ENCODE measurements at places on chromosomes 6 and 20.
A peak's percentile ranks its signal among the peaks of the same experiment; 100 is the strongest.

DNA sequence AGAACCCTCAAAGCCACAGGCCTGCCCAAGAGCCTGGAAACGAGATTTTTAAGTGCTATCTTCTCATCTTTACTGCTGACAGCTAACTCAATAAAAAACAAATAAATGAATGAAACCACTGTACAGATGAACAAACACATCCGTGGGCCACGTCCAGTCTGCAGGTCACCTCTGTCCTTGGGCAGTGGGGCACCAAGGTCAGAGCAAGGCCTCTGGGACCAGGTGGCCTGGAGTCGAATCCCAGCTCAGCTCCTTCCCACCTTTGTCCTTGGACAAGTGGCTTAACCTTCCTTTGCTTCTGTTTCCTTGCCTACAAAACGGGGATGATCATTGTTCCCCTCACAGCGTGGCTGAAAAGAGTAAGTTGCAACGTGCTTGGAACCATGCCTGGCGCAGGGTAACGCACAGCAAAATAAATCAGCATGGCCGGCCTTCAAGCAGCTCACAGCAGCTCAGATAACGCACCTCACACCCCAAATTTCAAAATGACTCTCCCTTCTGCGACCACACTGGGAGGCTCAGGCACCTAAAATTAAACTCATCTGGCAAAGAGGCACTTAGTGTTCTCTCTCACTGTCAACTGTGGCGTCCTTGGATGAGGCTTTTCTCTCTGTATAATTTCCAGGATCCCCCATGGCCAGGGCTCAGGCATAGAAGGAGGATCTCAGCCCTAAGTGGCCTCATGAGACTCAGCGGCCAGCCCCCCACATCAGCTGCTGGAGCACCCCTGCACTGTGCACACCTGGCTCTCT lies 35.7 kb downstream of the RRBP1 start:
- no peak for DNase-seq

- DNase-seq: no peak
Measured at GRCh38 chr6:23246896-23247295, 677.5 kb downstream of the HDGFL1 start.

DNA sequence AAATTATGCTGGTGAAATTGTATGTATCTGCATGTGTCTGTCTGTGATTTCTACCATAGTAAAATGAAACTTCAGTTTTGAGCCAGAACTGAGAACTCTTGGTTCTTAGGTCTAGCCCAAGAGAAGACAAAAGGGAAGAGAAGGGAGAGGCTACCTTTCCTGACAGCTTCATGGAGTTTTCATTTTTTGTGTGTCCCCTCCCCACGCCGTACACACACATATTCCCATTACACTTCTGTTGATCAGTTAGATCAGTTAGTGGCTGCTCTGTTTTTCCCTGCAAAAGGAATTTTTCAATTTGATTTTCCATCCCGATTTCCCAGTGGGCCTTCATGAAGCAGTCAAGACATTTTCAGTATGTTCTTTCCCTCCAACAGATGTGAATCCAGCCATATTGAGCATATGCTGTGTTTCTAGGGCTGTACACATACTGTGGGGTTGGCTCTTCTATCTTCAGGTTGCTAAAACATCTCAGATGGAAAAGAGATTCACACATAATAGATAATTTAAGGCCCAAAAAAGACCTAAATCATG lies 52.5 kb downstream of the HIVEP1 start:
- no peak for DNase-seq

- DNase-seq: no peak
Measured at GRCh38 chr6:134853111-134854055, 96.5 kb downstream of the ALDH8A1 start.

DNA sequence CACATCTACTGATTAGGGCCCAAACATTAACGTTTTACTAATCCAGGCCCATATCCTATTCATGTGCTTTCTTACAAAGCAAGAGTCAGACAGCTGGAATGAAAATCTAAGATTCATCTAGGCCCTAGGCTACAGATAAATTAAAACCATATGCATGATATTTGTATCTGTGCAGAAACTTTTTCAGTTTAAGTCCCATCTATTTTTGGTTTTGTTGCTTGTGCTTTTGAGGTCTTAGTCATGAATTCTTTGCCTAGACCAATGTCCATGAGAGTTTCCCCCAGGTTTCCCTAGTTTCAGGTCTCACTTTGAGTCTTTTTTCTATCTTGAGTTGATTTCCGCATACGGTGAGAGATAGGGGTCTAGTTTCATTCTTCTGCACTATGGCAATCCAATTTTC lies 20.2 kb downstream of the ADNP start:
- DNase-seq: peak; percentile 24

- no peak for DNase-seq
Measured at GRCh38 chr6:74071214-74071613, 375.2 kb downstream of the CD109 start.

- DNase-seq: no peak
Measured at GRCh38 chr20:48026981-48027592, 241.8 kb upstream of the SULF2 start.

DNA sequence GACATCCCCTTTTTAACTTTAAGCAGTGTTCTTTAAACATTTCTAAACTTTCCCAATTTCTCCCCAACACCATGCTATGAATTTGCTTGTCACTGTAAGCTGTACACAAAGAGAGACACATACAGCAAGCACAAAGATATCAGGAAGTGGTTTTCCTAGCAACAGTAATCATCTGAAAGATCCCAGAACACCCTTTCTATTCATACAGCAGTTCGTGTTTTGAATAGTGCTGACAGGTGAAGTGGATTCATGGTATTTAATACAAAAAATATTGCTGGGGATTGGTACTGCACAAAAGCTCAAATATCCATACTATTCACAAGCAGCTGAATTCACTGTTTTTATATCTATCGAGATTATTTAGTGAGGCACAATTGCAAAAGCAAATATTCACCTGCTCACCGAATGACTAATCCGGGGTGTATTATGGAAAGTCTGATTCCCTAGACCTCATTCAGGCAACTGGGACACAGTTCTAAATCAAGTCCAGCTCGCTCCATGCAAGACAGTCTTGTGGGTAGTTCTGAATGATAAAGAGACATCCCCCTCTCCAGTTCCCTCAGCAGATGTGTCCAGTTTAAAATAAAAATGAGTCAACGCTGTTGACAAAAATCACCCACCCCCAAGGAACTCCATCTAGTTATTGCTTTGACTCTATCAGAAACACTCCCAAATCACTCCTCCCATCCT lies 107.1 kb upstream of the TSHZ2 start:
- no peak for DNase-seq

- DNase-seq: no peak
Measured at GRCh38 chr20:33791959-33792597, 19.1 kb upstream of the CHMP4B start.

GRCh38 chr6:53673162-53673727 lies 7.7 kb upstream of the KLHL31 start:
- DNase-seq: peak; percentile 50

DNA sequence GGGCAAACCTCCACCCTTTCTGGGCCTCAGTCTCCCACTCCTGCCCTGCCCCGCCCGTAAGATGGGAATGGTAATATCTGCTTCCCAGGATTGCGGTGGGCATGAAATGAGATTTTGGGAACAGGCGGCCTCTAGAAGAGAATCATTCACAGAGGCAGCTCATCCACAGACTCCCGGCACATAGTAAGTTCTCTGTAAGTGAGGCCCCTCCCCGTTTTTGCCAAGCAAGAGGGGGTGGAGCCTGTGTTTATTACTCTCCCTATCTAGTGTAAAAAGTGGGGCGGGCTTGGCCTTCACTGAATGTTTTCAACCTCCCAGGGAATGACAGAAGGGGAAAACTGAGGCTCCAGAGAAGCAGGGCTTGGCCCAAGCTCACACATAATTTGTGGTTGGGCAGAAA lies 20.0 kb downstream of the SUN5 start:
- DNase-seq: no peak

DNA sequence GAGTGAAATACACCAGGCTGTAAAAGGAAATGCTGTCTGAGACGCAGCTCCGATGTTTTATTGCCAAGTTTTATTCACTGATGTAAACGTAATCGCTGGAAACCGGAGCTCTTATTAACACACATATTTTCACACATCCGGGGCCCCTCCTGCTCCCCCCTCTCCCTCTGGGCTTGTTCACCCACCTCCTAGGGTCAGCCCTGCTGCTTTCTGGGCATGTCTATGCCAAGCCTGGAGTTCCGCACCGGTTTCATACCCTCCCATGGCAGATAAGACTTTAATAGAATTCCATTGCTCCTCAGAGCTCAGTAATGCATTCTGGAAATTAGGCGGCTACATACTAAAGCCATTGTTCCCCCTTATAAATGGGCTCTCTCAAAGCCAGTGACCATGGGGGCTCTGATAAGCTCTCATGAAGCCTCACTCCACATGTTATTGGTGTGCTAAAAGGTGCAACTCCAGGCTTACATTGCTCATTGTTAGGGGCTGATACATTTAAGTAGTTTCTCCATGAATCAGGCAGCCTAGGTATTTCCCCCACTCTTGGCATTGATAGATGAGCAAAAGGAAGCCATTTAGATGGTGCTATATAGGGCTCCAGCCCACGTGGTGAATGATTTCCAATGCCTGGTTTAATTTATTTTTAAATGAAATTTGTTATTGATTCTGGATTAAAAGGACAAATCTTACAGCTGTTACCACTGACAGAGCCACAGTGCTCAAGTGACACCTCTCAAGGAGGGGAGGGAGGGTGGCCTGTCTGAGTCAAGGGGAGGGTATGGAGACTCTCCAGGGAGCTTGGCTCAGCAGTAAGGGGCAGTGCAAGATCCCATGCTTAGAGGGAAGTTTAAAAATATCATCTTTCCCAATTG lies 4.5 kb upstream of the VSTM2L start:
- DNase-seq: no peak

Data from non-pigmented ciliary epithelial cell (primary cell).